ENCODE measurements at places on chromosomes 2 and 18.

- peak; percentile 56 for DNase-seq
These were observed 83.9 kb downstream of the ARHGEF4 start for GRCh38 chr2:130920415-130921163.

DNA sequence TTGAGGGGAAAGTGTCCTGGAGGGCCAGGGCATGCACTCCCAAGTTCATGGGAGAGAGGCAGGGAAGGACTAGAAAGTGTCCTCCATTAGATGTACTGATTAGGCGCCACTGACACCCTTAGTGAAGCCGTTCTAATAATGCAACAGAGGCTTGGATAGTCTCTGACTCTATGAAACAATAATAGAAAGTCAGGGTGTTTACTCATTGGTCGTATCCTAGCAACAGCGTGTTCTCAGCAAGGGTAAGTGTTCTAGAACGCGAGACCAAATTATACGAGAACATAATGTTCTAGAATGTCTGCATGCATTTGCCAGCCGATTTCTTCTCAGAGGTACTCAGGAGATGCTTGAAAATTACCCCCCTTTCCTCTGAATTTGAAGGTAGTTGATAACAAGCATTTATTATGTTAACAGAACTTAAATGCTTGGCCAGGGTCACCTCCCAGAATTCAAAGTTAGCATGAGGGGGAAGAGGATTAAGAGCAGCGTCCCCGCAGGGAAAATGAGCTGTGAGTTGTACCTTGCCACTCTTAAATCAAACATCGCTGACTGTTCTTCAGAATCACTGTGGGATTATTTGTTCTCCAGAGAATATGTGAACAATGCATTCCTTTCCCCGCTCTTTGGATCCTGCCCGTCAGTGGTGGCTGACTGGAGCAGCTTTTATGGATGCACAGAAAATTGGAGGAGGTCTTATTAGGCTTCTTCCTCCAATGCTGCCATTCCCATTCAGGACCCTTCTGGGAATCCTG lies 33.7 kb upstream of the PDIA6 start:
- no peak for DNase-seq

DNA sequence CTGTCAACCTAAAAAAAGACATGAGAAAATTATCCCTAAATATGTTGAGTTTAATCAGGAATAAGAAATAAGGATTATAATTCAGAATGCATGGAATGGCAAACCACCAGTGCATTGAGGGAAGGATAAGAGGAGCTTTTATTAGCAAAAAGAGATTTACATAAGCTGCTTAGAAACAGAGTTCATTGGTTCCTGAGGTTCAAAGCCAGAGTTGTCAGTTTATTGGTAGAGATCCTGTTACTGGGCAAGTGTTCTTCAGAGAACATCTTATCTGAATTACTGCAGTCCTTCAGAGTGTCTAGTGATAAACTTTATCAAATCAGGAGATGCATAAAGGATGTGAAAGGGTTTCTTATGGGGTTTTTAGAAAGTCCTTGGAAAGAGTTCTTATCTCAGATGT lies 76.0 kb upstream of the MEX3C start:
- no peak for DNase-seq

DNA sequence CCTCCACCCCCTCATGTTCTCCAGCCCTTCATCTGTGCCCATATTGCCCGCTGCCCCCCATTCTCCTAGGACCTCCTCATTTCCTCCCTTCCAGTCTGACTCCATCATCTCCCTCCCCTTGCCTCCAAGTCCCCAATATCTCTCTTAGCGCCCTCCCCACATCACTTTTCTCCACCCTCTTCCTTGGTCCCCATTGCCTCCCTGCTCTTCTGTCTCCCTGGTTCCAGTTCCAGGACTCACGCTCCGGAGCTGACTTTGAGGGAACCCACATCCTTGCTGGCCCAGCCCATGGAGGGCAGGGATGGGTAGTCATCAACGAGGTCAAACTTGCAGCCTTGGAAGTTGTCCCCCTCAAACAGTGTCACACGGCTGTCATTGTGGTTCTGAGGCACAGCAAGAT lies 2.6 kb downstream of the CRYBA2 start:
- no peak for DNase-seq

DNA sequence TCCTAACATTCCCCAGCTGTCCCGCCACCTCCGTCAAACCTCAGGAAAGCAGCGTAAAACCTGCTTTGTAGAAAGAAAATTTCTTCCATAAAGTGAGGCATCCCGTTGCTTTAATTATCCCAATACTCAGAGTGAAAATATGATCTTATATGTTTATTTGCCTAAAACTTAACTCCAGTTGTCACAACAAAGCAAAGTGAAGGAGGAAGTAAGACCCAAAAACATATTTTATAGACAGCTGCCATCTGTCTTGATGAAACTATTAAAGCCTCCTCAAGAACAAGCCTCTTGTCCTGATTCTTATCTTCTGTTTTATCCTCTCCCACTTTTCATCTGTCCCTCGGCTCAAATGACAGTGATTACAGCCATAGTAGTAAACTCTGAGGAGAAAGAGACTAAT lies 28.9 kb upstream of the LPIN2 start:
- DNase-seq: no peak

- no peak for DNase-seq
These were observed 34.1 kb downstream of the NOP58 start for GRCh38 chr2:202299712-202300111.

DNA sequence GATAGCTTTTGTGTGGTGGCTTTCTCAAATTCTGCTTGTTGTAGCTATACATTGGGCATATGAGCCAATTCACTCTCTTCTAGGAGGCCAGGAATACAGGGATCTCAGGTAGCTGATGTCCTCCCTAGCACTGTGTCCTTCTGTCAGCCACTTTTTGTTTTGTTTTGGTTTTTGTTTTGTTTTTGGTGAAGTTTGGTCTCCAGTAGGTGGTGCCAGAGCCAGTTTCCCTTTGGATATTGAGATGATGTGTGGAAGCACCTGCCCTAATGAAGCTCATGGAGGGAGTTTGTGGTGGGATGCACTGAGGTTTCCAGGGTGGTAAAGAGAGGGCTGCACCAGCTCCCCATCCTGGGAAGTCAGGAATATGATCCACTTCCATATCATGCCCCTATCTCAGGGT lies 100.5 kb upstream of the VWC2L start:
- no peak for DNase-seq

- no peak for DNase-seq
These were observed 47.4 kb downstream of the SLC35F5 start for GRCh38 chr2:113709022-113709421.

DNA sequence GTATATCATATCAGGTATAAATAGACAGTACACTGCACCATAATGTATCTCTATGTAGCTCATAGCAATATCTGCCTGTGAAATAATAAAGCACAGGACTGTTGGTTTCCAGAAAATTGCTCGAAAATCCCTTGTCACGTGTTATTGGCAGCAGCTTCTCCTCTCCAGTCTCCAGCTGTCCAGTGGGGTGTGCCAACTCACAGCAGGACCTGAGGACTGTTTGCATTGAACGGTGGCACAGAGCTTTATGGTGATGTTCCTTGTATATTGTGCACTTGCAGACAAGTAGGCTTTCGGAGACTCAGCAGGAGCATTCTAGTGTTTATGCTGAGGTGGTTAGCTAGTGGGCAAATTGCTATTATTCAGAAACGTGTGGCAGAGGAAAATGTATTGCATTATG lies 182.2 kb upstream of the ATP5MC3 start:
- no peak for DNase-seq

DNA sequence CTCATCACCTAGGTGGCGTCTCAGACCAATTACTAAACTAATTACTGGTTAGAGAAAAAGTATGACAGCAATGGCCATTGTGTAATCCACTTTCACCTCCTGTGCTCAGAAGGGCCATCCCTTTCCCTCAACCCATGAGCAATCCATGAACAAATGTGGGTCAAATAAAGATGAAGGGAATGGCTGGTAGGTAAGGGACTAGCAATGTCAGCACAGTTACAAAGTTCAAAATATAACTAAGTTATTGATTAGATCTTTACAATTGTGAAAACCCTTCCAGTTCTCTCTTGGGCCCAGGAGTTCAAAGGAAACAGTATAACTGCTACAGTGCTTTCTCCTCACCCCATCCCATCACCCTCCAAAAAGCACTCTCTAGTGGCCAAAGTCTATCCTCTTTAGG lies 98.3 kb downstream of the DTNA start:
- DNase-seq: no peak

DNA sequence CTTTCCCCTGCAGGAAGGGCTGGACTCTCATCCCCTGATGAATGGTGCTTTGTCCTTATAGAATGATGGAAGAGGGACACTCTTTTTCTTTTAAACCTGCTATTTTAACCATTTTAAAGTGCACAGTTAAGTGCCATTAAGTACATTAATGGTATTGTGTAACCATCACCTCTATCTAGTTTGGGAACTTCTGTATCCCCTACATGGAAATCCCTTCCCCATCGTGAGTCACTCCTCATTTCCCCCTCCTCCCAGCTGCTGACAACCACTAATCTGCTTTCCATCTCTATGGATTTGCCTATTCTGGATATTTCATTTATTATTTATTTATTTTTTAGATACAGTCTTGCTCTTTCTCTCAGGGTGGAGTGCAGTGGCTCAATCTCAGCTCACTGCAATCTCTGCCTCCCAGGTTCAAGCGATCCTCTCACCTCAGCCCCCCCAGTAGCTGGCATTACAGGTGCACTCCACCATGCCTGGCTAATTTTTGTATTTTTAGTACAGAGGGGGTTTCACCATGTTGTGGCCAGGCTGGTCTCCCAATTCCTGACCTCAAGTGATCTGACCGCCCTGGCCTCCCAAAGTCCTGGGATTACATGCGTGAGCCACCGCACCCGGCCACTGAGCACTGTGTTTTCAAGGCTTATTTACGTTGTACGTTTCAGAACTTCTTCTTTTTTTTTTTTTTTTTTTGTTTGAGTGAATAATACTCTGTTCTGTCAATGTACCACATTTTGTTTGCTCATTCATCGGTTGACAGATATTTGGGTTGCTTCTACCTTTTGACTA lies 15.8 kb downstream of the DGKD start:
- no peak for DNase-seq

GRCh38 chr2:186950694-186951093 lies 101.7 kb upstream of the ZSWIM2 start:
- no peak for DNase-seq

DNA sequence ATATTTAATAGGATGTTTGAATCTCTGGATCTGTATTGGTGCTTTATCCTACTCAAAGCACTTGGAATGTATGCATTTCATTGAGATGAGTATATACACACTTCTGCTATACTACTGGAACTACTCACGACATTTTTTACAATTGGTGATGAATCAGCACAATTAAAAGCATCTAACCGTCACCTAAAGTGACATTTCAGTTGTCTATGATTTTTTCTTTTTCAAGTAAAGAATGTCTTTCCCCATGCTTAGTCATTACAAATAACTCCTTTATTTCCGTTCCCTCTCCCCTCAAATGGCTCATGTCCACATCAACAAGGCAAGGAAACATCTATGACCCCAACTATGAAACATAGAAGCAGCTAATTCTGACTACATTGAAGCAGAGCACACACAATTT lies 77.3 kb downstream of the CLIP4 start:
- no peak for DNase-seq

DNA sequence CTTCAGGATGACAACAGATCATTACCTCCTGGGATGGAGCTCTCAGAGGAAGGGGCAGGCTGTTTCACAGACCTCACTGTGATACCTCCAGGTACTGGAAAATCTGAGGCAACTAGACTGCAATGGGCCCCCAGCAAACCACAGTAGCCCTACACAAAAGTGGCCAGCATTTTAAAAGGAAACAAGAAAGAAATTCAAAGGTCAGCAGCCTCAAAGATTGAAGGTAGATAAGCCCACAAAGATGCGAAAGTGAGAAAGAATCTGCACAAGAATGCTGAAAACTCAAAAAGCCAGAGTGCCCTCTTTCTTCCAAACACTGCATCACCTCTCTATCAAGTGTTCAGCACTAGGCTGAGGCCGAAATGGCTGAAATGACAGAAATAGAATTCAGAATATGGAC lies 499.5 kb upstream of the CHAC2 start:
- no peak for DNase-seq

GRCh38 chr2:149658553-149658952 lies 71.0 kb upstream of the MMADHC start:
- DNase-seq: no peak

DNA sequence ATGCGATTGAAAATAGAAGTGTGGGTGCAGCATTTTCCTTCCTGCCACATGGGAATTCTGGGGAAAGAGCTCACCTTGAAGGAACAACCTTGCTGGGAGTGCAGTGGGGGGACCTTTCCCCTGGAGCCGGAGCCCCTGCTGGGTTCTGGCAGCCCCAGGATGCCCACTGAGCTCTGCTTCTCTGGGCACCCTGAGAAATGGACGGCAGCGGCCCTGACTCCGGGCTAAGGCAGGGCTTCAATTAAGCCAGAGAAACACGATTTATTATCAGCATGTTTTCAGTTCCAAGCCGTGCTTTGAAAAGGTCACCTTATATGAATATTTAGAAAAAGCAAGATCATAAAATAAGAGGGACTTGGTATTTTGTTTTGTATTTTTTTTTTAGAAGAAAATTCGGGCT lies 68.5 kb downstream of the KLHL29 start:
- DNase-seq: no peak

DNA sequence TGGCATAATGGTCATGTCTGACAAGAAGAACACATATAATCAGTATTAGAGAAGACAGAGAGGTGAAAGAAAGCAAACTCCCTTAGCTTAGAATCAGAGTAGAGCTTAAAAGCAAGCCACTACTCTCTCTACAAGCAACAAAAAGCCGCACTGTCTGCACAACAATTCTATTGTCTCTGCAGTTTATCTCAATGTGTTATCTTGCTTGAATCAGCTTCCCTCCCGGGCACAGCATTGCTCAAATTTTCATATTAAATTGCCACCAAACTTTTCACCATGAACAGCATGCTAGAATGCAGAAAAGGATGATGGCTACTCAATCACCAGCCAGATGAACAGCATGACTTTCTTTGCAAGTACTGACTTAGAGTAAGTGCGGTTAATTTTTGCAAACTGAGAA lies 356.0 kb upstream of the KYNU start:
- no peak for DNase-seq

DNA sequence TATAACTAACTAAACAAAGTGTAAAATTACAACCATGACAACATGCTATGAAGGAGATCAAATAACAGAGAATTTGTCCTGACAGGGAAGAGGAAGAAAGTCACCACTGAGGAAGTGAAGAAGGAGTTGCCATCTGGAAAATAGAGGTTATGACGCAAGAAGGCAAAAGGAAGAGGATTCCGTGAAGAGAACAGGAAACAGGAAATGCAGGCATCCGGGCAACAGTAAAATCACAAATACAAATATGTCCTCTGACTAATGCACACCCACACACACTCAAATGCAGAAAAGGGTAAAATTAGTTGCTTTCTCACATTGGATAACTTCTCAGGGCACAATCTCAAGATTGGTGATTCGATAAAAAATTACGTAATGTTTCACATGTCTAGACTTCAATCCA lies 278.4 kb downstream of the TMX3 start:
- DNase-seq: no peak

- DNase-seq: no peak
These were observed 1.8 kb downstream of the LAPTM4A start for GRCh38 chr2:20049637-20050036.

- no peak for DNase-seq
These were observed 815.0 kb upstream of the ID2 start for GRCh38 chr2:7866825-7867224.

Data from activated gamma-delta T cell treated with Interleukin-2 at 50 U/mL for 16 hours (primary cell).